Brain microvascular endothelial cell (primary cell): ENCODE measurements at places on chromosomes 2 and 18.

- no peak for DNase-seq
These were observed 56.2 kb downstream of the DDX1 start for GRCh38 chr2:15647622-15648590.

DNA sequence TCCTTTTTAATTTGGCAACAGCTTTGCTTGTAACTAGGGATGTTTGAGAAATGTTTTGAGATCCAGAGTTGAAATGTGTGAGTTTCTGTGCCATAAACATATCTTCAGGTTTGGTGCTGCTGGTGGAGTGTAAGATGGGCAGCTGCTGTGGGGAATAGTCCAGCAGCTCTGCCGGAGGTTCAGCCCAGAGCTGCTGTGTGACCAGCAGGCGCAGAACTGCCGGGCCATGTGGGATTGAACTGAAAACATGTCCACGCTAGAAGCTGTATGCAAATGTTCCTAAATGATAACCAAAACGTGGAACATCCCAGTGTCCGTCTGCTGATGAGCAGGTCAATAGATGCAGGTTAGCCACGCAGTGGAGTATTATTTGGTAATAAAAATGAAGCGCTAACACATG lies 99.6 kb downstream of the DGKD start:
- no peak for DNase-seq

GRCh38 chr2:100786297-100786658 lies 33.7 kb upstream of the NPAS2 start:
- DNase-seq: peak; percentile 65

GRCh38 chr2:127829845-127830246 lies 18.9 kb upstream of the WDR33 start:
- DNase-seq: no peak

GRCh38 chr18:23596183-23596582 lies 9.9 kb upstream of the NPC1 start:
- DNase-seq: no peak

GRCh38 chr2:101627285-101628029 lies 70.0 kb upstream of the MAP4K4 start:
- DNase-seq: no peak

DNA sequence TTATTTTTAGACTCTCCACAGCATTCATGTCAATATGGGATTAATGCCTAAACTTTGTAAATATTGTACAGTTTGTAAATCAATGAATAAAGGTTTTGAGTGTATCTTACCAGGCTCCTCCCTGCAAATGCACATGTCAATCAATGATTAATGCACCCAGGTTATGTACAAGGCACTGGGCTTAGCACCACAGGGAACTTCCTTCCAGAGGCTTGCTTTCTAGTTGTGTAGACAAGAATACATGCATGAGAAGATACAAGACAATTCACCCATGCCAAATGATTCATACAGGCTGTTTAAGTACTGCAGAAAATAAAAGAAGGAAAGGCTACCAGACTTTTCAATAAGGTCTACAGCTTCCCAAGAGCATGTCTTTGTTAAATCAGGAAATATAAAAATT lies 114.1 kb downstream of the MMADHC start:
- DNase-seq: no peak

DNA sequence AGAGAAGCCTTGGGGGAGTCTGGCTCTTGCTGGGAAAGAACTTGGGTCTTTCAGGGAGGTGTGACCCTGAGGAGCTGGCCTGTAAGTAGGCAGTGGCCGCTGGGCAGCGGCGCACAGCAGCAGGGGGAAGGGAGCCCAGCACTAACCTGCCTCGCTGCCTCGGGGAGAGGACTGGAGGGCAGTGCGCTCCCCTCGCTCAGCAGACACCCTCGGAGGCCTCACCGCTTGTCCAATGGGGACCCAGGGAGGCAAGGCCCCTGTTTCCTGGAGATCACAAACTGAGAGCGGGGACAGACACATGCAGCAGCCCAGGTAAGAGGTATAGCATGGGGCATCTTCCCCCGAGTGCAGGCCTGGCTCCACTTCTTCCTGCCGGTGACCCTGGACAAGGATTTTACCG lies 3.3 kb downstream of the DNMT3A start:
- no peak for DNase-seq

DNA sequence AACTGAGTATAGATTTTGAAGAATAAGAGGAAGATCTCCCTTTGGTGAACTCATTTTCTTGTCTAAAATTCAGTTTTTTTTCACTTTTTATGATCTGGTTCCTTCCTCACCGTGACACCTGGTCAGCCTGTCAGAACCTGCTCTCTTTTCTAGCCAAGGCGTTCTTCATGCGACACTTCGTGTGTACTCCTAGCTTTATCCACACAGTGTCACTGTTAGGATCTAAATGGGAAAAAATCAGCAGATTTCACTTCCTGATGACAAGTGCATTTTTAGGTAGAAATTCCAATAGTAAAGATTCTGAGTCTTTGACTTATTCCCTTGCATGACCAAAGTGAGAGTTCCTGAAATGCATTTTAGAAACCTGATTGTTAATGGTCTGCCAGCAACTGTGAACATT lies 89.8 kb downstream of the KLHL14 start:
- DNase-seq: no peak

GRCh38 chr2:44802777-44803424 lies 138.6 kb upstream of the SIX3 start:
- DNase-seq: no peak

DNA sequence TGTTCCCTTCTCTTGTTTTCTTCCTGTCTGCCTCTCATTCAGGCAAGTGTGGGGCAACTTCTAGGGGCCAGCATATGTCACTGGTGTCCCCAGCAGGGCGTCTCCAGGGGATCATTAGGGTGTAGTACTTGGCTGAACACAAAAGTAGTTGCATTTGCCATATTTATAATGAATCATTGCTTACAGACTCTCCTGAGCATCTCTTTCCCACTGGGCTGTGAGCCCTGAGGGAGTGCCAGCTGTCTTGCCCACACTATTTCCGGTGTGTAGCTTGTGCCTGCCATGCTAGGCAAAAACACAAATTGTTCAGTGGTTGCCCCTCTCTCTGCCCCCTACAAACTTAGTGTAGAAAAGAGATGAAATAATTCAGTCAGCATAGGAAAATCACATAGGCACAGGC lies 40.8 kb upstream of the SCLY start:
- no peak for DNase-seq

- no peak for DNase-seq
These were observed 2.2 kb downstream of the TPO start for GRCh38 chr2:1415501-1415900.

GRCh38 chr2:96867756-96868554 lies 1.9 kb downstream of the SEMA4C start:
- DNase-seq: no peak

DNA sequence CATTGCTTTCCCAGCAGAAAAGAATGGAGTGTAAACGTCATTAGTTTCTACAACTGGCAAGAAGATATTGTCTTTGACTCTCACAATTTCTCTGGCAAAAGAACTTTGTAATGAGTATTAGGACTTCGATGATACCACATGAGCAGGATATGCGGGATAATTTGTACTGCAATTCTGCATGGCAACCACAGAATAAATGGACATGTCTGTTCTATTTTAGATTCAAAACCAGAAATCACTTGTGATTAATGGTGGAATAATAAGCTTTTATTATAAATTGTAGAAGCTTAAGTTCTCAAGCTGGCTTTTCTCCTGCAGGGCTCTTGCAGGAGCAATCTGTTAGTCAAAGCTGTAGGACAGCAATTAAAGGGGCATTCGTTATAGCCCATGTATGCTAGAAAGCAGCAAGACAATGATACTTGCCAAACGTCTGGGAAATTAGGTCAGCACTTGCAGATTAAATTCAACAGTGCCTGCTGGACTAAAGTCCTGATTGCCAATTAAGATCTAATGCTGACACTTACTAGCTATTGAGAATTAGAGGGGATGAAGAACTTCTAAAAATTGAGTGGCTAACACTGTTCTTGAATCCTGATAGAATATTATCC lies 177.9 kb downstream of the PTH2R start:
- no peak for DNase-seq

DNA sequence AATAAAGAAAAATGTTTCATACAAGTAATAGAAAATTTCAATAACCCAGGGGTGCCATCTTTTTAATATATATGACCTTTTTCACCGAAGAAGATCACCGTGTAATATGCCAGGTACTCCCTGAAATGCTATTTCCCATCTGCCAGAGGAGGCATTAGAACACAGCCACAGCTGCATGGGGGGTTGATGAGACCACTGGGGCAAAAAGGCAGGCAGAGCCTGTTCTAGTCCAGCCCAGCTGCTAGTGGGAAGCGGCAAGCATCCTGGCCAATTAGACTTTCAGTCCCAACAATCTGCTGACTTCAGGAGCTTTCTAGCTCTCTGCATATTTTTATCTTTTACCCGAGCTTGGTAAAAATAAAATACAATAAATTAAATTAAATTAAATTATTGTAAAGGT lies 362.6 kb downstream of the RIT2 start:
- no peak for DNase-seq

DNA sequence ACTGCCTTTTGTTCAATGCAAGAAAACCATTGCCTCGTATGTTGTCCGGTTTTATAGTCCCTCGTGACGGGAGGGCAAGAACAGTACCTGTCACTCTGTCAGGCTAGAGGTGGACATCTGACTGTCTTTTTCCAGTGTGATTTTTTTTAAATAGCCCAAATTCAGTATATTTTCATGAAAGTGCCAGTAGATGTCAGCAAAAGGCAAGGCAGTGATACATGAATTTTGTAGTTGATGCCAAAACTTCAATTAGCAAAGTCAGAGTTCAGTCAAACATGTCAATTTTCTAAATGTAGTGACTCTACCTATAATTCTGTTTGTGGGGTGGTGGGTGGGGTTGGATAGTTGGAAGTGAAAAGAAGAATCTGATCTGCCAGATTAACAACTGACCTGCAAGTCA lies 296.0 kb upstream of the MC4R start:
- no peak for DNase-seq

DNA sequence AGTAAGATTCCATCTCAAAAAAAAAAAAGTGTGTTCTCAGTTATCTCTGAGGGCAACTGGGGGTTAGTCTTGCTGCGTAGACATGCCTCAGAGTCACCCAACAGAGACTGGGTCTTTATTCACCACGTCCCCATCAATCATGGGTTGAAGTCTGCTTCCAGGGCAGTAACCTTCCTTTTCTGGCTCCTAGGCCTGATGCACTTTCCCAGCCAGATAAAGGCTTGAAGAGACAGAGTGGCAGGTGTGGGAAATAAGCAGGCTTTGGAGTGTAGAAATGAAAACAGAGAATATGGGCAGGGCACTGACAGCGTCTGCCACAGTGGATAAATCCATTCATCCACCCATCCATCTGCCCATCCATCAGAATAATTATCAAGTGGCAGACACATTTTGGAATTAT lies 134.1 kb upstream of the LGALSL start:
- DNase-seq: no peak

DNA sequence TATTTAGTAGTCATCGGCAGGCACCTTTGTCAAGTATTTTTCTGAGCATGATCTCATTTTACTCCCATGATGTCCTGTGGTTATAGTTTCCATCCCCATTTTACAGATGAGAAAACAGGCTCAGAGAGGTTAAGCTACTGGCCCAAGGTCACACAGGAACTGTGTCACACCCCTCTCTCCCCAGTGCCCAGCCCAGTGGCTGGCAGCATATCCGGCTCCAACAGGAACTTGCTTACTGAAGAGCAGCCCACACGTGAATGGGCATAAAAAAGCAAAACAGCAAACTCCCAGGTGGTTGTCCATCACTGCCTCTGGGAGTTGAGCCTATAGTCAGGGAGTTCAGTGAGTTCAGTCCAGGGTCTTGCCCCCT lies 8.3 kb upstream of the KLF11 start:
- DNase-seq: no peak

DNA sequence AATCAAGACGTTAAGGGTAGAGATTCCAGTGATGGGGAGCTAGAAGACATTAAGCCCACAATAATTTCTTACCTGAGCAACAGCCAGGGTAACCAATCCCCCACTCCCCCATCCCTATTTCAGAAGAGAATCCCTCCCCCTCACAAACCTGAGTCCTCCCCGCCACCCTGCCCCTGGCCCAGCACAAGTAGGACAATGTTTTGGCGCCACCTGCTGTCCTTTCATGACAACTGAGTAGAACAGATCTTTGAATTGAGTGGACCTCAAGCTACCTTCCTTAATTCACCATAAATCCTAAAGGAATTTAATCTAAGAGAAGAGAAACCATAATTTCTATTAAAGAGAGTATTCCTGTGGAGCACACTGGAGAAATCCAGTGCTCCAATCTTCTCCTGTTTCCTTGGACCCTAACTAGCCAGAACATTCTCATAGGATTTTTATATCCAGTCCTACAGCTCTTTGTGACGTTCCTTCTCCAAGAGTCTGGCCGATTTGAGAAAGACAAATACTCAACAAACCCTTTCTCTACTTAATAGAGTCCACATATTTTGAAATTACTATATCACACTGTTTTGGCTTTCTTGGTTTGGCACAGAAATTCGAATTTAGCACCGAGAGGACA lies 41.1 kb downstream of the NHEJ1 start:
- peak; percentile 56 for DNase-seq

- no peak for DNase-seq
These were observed at the start of gene RAX for GRCh38 chr18:59272891-59273758. TSS of gene RAX (minus strand) at chr18:59273454. CDS start at chr18:59273206, 248 bp downstream.

DNA sequence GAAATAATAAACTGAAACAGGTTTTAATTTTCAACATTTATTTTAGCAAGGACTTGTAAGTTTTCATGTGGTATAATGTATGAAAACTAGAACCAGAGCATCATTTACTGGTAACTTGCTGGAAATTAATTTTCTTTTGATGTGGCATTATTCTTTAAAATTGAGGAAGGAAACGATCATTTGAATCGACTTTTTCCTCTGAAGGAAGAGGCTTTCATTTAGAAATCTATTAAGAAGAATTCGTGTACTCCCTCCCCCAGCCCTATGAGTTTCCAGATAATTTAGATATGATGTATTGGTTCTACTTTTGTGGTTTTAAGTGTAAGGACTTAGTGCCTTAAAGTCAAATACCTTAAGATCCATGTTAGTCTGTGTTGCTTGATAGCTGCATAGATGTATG lies 2.5 kb downstream of the BABAM2 start:
- DNase-seq: no peak

GRCh38 chr2:12612671-12613070 lies 104.1 kb upstream of the TRIB2 start:
- DNase-seq: no peak

GRCh38 chr2:223725986-223726970 lies 111.1 kb downstream of the AP1S3 start:
- no peak for DNase-seq

- DNase-seq: peak; percentile 91
These were observed 92.6 kb downstream of the ACTR2 start for GRCh38 chr2:65320042-65320725.

- no peak for DNase-seq
These were observed 184.4 kb downstream of the LTBP1 start for GRCh38 chr2:33131111-33131510.

- DNase-seq: no peak
These were observed 124.2 kb downstream of the RPRM start for GRCh38 chr2:153354377-153354776.

DNA sequence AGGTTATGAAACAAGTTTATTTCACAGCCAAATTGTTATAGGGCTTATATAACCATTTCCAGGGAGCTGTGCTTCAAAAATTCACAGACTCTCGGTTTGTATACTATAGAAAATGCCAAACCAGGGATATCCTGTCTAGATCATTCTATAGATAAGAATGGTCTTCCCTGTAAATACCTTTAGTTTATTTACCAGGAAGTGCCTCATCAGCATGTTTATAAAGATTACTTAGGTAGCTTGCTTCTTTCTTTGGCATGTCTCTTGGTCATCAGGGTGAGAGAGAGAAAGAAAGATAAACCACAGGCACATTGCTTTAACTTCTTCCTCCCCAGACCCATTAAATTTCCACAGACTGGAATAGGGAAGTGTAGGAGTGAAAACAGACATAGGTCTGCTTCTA lies 439.4 kb downstream of the SPAG16 start:
- no peak for DNase-seq

- no peak for DNase-seq
These were observed 32.7 kb downstream of the GLI2 start for GRCh38 chr2:120768112-120769048.
